MCF 10A (cell line): ENCODE measurements at places on chromosomes 2 and 18. TPM values are rescaled to one million over a fixed set of nuclear protein-coding genes. Genes with fewer than 3 reads are reported as not detected.

Gene CCDC150
- 5.5 and 8.1 TPM in 2 replicates for total RNA-seq

Gene DPY30
- 52.1 and 54.7 TPM in 2 replicates for total RNA-seq

Gene TUBB8B
- total RNA-seq = not detected in 2 replicates

DNA sequence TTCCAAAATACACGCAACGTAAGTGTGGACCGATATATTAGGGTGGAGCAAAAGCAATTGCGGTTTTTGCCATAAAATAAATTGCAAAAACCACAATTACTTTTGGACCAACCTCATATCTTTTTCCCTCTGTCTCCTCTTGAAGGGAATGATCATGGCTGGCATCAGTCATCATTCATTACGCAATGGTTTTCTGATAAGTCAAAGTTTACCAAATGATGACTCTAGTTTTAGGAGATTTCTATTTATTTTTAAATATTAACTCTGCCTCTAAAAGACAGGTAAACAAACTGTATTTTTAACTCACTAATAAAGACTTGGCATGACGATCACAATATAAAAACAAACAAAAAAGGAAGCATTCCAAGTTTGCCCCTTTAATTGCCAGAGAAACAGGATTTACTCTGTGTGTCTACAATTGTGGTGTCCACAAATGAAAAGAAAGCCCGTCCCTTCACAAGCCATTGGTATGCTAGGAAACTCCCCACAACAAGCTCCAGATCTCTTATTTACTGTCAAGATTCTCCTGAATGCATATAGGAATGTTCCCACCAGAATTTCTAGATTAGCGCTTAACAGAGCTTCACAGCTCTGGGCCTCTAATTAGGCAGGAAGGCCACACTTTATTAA is 61.3 kb downstream of the IRS1 start:
- H3K27me3 ChIP-seq = no peaks in the 10 kb centered on the region
- peaks cover 5% of the 10 kb centered on the region for H3K36me3 ChIP-seq
- DNase-seq = no peak
- peak overlapping the region; percentile 32 for H3K27ac ChIP-seq
- H3K4me3 ChIP-seq = no peak overlapping the region
- peaks cover 11% of the 10 kb centered on the region for H3K4me1 ChIP-seq

DNA sequence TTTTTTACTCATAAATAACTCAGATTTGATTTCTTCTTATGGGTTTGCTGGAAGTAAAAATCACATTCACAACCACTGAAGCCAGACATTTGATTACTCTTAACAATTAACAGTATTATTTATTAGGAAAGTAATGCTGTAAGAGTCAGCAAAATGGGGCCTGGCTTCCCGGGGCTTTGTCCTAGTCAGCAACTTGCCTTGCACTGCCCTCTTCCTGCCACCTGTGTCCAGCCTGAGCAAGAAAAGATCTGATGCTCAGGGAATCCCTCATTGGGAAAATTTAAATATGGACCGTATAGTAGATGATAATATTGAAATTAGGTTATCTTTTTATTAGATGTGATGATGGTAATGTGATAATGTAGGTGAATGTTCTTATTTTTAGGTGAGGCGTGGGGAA is 30.8 kb upstream of the ACYP2 start:
- H3K4me1 ChIP-seq = no peaks in the 10 kb centered on the region
- no peak overlapping the region for H3K4me3 ChIP-seq
- H3K36me3 ChIP-seq = no peaks in the 10 kb centered on the region

DNA sequence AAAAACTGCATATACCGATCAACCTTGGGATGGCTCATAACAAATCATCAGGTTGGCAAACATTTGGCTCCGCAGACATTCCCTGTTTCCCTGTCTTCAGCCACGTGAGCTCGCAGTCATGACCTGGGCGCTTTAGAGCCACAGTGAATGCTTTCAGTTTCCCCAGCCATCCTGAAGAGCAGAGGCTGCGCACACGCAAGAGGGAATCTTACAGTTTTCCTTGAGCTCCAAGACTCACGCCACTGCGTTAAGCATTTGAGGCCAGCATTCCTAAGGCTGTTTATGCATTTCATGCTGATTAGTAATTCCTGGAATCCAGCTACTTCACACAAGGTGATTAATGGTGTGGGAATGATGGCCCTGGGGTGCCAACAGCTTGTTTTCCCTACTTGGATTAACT is 95.1 kb downstream of the MTCL1 start:
- peak; percentile 92 for DNase-seq
- H3K4me1 ChIP-seq = peaks cover 27% of the 10 kb centered on the region
- peak overlapping the region; percentile 83 for H3K27ac ChIP-seq
- no peaks in the 10 kb centered on the region for H3K27me3 ChIP-seq
- peaks cover 6% of the 10 kb centered on the region for H3K36me3 ChIP-seq

DNA sequence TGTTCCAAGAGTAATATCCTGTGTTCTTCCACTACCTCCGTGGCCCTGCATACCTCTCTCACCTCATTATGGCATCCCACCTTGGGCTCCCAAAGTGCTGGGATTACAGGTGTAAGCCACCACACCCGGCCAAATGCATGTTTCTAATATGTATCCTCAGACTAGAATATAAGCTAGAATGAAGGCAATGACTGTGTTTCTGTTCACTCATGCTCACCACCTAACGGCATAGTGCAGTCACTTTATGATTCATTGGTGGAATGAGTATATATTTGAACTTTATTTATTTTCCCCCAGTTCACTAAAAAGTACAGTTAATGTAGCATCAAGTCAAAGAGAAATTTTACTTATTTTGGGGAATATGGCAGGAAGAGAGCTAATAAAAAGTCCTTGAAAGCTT is 11.3 kb downstream of the PIGN start:
- H3K27me3 ChIP-seq = no peaks in the 10 kb centered on the region
- no peaks in the 10 kb centered on the region for H3K36me3 ChIP-seq
- no peak overlapping the region for H3K4me3 ChIP-seq
- no peak overlapping the region for H3K27ac ChIP-seq
- DNase-seq = no peak

- H3K4me1 ChIP-seq = no peaks in the 10 kb centered on the region
- DNase-seq = no peak
- H3K36me3 ChIP-seq = peaks cover 7% of the 10 kb centered on the region
- H3K27me3 ChIP-seq = no peaks in the 10 kb centered on the region
These were observed 1210.2 kb downstream of the DPP10 start for GRCh38 chr2:115652652-115653051.

- H3K4me1 ChIP-seq = peaks cover 4% of the 10 kb centered on the region
- H3K27me3 ChIP-seq = no peaks in the 10 kb centered on the region
- peak overlapping the region; percentile 46 for H3K27ac ChIP-seq
- no peak overlapping the region for H3K4me3 ChIP-seq
These were observed 68.8 kb downstream of the THADA start for GRCh38 chr2:43526994-43527393.

DNA sequence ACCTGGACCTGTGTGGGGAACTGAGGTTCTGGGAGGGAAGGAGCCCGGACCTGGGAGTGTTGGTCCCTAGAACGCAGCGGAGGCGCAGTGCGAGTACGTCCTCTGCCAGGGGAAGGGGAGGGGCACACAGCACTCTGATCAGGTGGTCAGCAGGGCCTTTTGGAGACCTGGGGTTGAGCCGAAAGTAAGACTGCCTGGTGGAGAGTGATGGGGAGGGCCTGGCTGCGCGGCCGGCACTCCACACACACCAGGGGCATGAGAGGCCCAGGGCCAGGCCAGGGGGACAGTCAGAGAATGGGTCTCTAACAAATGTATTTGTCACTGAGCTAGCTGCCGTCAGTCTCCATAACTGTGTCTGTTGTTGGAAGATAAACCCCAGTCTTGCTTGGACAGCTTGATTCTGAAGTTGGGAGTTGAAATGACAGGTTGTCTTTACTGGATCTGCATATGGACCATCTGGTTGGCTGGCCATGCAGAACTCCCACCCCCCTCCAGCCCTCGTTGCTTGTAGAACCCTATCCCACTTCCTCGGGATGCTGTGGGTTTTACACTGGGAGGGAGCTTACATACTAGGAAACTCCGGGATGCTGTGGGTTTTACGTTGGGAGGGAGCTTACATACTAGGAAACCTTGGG is 75.4 kb upstream of the NFATC1 start:
- no peaks in the 10 kb centered on the region for H3K4me1 ChIP-seq
- H3K27me3 ChIP-seq = no peaks in the 10 kb centered on the region
- H3K36me3 ChIP-seq = peaks cover 10% of the 10 kb centered on the region
- H3K27ac ChIP-seq = no peak overlapping the region
- H3K4me3 ChIP-seq = no peak overlapping the region
- no peak for DNase-seq
